Stimulated activated CD8-positive, alpha-beta memory T cell treated with anti-CD3 and anti-CD28 coated beads, Interleukin-7, amount 100 ng/mL, for 48 hours (primary cell): ENCODE measurements at places on chromosomes 1 and 21.

DNA sequence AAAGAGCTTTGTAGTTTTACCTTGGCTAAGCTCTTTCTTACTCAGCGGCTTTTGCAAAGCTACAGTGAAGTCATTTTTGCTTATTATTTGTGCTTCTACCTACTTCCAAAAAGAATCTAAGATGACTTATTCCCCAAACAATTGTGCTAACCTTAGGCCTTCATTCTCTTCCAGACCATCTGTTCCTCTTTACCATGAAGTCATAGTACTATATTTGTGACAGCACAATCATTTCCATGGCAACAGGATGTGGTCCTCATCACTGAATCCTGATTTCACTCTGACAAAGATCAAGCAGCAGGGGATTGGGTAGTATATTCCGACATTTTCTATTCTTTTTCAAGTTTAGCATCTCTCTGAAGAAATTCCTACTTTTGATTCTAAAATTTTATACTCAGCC, 24.8 kb upstream of the NMNAT2 start:
- no peak for DNase-seq

- no peak for DNase-seq
These were observed 3.5 kb upstream of the PADI1 start for GRCh38 chr1:17201201-17202021.

GRCh38 chr1:151992303-151993083, 1.2 kb downstream of the S100A10 start:
- peak; percentile 35 for DNase-seq

- DNase-seq: peak; percentile 80
These were observed at the start of gene CYB561D1 for GRCh38 chr1:109493805-109494539. Gene CYB561D1 (plus strand): TSS chr1:109494094. CDS start chr1:109494140, 46 bp downstream.

GRCh38 chr1:198363625-198364151, 176.8 kb downstream of the ATP6V1G3 start:
- DNase-seq: no peak

DNA sequence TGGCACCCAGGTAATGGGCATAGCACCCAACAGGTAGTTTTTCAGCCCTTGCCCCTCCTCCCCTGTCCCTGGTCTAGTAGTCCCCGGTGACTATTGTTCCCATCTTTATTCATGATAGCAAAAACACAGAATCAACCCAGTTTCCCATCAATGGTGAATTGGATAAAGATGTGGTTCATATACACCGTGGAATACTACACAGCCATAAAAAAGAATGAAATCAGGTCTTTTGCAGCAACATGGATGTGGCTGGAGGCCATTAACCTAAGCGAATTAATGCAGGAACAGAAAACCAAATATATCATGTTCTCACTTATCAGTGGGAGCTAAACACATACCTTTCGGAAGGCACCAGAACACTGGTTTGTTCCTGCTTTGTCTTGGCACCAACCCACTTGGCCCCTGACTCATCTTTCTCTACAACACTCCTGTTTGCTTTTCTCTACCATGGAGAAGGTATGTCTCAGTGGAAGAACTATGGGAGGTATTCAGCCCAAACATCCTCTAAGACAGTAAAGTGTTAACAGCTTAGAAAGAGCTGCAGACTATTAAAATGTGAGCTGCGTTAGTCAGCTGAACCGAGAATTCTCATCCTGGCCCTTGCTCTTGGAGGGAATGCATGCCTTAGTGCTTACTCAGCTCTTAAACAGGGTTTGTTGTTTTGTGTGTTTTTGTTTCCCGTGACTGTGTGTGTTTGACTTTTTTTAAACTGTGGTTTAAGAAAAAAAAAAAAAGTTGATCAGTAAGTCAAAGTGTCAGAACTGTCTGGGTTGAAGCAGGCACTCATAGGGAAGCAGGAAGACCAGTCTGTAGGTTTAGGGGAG, 203.0 kb downstream of the TOMM20 start:
- no peak for DNase-seq

DNA sequence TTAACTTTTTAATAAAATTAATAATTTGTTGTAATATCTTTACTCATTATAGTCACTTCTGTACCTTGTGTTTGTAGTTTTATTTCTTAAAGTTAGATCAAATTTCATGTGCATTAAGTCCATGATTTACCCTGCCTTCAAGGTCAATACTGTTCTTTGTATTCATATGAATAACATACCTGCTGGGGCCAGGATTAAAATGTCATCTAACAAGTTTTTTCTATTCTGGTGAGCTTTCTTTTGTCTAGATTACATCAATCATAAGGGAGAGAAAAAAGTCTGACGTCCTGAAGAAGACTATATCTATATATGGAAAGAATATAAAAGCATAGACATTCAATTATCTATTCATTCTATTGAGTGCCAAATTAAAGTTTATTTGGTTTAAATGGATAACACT, 232.6 kb downstream of the COL11A1 start:
- DNase-seq: no peak

- DNase-seq: no peak
These were observed 5.8 kb downstream of the HAO2 start for GRCh38 chr1:119374208-119374874.

DNA sequence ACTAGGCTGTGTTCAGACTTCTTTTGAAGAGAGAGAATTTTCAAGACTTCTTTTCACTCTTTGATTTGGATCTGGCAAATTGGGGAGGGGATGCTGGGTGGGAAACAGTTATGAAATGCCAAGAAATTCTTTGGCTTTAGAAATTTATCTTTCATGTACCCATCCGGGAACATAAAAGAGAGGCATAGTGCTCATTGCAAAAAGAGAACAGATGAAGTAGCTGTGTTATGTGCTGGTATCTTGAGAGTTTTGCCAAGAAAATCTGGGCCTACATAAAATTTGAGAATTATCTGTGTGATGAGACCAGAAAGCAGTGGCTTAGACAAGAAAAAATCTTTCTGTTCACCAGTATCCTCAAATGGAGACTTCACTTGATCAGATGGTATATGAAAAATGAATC, 4.3 kb downstream of the TMEM167B start:
- no peak for DNase-seq

DNA sequence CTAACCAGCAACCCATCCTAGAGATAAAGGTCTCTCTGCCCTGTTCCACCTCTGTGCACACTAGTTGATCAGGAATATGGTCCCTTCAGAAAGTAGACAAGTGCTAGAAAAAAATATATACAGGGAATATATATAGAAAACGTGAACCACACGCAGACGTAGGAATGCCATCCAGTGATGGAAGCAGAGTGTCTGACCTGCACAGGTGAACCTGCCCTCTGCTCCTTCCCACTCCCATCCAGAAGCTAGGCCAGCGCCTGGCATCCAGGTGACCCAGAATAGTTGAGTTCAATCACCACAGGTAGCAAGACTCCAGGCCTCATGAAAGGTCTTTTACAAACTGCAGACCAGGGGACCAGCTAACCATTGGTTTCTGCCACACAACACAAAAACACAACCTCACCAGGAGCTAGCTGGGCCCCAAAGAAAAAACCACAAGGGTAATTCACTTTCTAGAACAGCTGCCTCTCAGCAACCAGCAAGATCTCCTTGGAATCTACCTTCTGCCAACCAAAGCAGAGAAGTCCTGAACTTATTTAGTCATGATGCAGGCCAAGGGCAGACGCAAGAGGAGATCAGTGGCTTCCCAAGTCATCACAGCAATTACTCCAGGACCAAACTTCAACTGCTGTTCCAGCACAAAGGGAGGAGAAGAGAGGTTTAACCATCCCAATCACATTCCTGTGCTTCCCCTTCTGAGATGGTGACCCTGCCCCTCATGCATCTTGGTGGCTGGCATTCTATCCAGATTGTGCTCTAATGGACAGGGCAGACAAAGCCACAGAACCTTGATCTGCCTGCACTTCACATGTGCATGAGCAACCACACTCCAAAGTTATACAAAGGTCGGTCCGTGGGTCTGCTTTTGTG, 53.0 kb downstream of the GPR161 start:
- no peak for DNase-seq

DNA sequence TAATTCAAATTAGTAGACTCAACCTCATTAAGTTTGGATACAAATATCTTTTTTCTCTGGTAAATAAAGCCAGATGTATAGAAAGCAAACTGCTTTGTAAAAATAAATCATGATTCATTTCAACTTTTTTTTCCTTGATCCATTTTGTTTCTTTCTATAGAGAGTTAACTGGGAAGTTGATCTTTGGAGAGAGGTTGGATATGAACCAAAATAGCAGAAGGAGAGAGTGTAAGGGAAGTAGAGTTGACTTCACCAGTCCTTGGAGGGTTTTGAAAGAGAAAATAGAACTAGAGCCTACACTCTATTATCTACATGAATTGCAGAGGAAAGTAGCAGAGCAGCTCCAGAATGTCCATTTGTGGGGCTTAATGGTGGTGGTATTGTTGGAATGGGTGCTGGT, 243.8 kb downstream of the ADGRL2 start:
- no peak for DNase-seq

DNA sequence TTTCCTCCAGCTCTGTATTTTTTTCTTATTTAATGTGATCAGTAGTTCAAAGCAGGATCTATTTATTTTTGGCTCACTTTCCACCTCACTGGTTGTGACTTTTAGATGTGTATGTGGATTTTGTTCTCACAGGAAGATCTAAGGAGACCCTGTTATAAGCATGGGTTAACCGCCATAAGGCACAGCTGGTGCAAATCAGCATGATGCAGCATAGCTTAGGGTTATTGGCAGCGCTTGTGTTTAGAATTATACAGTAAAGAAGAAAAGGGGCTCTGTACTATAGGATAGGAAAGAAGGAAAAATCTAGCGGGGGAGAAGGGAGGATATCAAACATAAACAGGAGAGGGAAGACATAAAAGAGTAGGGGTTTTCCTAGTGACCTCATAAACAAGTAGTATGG, 26.9 kb upstream of the RGL1 start:
- no peak for DNase-seq

GRCh38 chr1:212605441-212606394, 2.8 kb upstream of the ATF3 start:
- DNase-seq: no peak

- DNase-seq: no peak
These were observed 148.2 kb downstream of the RWDD3 start for GRCh38 chr1:95382000-95382786.

DNA sequence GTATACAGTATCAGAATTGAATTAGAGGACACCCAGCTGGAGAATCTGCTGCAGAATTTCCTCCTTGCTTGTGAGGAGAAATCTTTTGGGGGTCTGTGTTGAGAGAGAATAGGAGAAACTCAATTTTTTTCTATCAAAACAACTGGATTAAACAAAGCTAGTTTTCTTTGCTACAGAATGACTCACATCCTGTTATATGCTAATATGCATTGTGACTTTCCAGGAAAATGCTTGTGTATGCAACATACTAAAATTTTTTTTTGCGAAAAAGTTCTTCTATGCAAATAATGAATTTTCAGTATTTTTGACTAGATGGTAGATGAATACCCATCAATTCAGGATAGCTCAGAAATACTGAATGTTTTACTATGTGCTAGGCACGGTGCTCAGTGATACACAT, 2.2 kb downstream of the VAMP4 start:
- DNase-seq: no peak

GRCh38 chr1:189681252-189681919, 796.3 kb downstream of the BRINP3 start:
- DNase-seq: no peak

DNA sequence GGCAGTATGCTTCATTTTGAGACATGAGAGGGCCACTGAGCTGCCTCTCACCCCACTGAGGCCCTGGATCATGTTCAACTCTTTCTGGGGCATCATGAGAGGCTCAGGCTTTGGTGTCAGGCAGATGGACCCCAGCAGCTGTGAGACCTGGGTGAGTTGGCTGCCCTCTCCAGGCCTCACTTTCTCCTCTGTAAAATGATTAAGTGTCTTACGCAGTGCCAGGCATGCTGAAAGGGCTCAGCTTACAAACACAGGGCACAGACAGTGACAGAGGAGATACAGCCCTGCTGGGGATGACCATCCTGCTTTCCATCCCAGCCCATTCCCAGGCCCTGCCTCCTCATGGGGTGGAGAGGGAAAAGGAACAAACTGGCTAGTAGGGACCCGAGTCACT, 387.4 kb downstream of the MATN1 start:
- DNase-seq: no peak

- no peak for DNase-seq
These were observed 37.8 kb downstream of the LPAR3 start for GRCh38 chr1:84855168-84855567.

DNA sequence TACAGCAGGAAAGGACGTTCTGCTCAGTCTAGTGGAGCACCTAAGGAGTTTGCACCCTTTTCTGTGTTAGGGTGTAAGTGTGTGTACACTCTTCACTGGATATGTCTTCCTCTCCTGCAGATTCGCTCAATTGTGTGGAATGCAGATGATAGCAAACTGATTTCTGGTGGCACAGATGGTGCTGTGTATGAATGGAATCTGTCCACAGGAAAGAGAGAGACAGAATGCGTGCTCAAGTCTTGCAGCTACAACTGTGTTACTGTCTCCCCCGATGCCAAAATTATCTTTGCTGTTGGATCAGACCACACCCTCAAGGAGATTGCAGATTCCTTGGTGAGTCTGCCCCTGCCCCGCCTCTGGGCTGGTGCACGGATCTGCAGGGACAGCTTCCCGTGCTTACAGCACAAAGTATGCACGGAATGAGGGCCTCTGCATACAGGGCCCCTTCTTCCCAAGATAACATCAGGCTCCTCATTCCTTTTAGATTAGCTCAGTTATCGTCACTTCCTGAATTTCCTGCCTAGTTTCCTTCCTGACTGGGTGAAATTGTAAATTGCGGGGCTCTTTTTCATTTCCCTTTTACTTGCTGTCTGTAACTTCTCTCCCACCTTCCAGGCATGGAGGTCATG, 34.6 kb downstream of the CFAP57 start:
- DNase-seq: no peak

DNA sequence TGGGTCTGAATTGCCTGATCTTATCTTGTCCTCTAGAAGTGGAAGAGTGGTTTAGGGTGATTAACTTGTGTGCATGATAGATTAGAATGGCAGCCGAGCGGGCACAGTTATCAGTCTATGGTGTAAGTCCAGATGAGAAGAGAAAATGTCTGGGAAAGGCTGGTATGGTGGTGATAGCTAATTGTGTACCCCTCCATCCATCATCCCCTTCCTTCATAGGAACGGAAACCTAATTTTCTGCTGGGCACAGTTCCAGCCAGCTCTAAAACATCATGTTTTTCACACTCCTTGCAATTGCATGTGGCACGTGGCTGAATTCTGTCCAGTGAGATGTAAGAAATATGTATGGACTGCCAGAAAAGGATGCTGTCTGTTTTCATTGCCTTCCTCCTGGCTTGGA, 40.9 kb upstream of the ZP4 start:
- DNase-seq: no peak

GRCh38 chr1:7591565-7591964, 179.5 kb upstream of the VAMP3 start:
- DNase-seq: no peak
